Keratinocyte (primary cell): ENCODE measurements at places on chromosomes 12 and 14. TPM values are rescaled to one million over a fixed set of nuclear protein-coding genes. Genes with fewer than 3 reads are reported as not detected.

DNA sequence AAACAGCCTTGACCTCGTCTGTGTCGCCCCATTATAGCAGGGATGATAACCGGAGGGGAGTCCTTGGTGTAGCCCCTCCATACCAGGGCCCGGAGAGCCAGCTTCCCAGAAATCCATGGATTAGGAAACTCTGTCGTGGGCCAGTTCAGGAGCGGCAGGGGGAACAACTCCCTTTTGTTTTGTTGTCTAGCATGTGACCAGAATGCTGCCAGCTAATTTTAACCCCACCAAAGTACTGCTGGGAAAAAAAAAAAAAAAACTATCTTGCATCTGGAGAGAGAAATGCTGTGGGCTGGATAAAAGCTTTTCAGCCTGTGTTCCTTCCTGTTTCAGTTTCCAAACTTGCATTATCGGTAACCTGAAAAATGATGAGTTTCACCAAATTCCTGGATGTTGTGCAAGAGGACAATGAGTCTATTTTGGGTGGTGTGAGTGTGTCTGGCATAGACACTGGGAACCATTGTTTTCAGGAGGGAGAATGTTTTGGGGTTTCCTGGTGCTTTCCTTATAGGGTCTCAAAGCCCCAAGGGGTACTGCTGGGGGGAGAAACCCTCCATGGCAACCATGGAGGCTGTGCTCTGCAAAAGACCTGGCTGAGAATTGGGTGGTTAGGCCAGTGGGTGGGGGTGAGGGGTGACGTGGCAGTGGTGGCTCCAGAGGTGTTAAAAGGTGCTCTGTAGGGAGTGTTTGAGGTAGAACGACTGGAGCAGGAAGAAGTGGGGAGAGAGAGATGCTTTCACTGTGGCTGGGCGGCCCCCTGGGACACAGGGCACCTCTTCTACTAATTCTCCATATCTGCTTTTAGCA is 14.9 kb upstream of the IRF2BPL start:
- no peaks in the 10 kb centered on the region for H3K27me3 ChIP-seq
- peaks cover 84% of the 10 kb centered on the region for H3K4me1 ChIP-seq
- H3K36me3 ChIP-seq: no peaks in the 10 kb centered on the region
- DNase-seq: no peak
- H3K4me3 ChIP-seq: no peak overlapping the region

GRCh38 chr12:12378616-12379015 is 21.7 kb downstream of the BORCS5 start:
- no peaks in the 10 kb centered on the region for H3K27me3 ChIP-seq
- H3K27ac ChIP-seq: no peak overlapping the region
- no peak for DNase-seq
- no peaks in the 10 kb centered on the region for H3K4me1 ChIP-seq
- H3K36me3 ChIP-seq: no peaks in the 10 kb centered on the region

Gene PCK2
- polyA plus RNA-seq: 16.6 to 22.9 TPM (median 19.1 TPM) in 3 replicates

GRCh38 chr14:71632440-71632946 is 299.7 kb upstream of the RGS6 start:
- no peak overlapping the region for H3K27ac ChIP-seq
- no peaks in the 10 kb centered on the region for H3K27me3 ChIP-seq
- no peaks in the 10 kb centered on the region for H3K4me1 ChIP-seq
- DNase-seq: no peak
- H3K36me3 ChIP-seq: no peaks in the 10 kb centered on the region

DNA sequence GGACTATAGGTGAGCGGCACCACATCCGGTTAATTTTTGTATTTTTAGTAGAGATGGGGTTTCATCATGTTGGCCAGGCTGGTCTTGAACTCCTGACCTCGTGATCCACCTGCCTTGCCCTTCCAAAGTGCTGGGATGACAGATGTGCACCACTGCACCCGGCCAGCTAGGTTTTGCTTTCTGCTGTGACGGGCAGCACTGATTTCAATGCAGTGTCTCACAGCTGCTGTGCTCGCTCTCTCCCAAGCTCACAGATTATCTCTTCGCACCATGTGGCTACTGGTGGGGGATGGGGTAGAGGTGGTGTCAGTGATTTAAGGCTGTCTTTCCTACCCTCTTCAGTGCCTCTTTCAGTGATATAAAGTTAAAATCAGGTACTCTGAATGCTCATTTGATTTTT is 909.1 kb downstream of the TRHDE start:
- H3K27me3 ChIP-seq: no peaks in the 10 kb centered on the region
- no peak for DNase-seq
- no peaks in the 10 kb centered on the region for H3K36me3 ChIP-seq
- H3K4me3 ChIP-seq: no peak overlapping the region

DNA sequence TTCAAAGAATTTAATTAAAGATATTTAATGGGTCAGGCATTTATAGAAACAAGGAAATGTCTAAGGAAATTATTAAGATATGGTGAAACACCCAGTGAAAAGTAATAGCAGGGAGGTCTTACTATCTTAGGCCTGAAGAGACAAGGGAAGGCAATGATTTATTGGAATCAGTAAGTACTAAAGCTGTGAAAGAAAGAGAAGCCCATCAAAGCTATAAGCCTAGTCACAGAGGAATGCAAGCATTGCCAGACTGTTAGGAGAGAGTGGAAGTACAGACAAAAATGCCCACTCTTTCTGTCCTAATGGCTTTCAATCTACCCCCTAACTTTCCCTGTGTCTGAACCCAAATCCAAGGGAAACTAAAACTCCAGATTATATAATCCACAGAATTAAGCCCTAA is 69.2 kb upstream of the PIK3C2G start:
- no peak overlapping the region for H3K4me3 ChIP-seq
- no peaks in the 10 kb centered on the region for H3K36me3 ChIP-seq
- no peaks in the 10 kb centered on the region for H3K27me3 ChIP-seq

DNA sequence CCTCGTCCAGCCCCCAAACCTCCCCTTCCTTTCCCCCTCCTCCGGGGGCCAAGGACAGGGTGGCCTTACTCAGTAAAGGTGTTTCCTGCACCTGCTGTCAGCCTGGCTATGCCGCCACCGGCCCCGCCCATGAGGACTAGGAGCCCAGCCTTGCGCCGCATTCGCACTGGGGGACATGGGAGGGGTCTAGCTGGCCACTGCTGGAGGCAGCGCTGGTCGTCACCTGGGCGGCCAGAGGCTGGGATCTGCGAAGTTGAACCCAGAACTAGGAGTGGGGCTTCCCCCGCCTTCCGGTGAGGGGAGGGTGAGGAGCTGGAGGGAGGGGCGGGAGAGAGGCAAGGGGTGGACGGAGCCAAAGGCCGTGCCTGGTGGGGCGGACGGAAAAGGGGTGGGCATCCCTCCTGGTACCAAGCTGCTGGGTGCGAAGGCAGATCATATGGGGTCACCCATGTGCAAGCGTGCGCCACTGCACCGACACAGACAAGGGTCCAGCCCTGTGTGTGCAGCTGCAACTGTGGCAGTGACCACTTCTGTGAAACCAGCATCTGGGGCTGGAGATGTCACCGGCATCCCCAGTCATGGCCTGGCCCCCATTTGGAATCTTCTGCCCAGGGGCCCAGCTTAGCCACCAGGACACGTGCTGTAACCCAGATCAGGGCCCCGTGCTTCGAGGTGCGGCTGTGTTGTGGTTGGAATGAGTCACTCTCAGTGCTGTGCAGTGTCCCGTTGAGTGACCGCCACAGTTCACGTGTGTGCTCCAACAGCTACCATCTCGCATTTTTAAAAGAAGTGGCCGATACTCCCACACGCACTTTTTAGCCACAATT is 8.5 kb downstream of the AMN start:
- peaks cover 20% of the 10 kb centered on the region for H3K27me3 ChIP-seq
- peaks cover 19% of the 10 kb centered on the region for H3K4me1 ChIP-seq
- DNase-seq: no peak
- H3K27ac ChIP-seq: no peak overlapping the region
- H3K4me3 ChIP-seq: no peak overlapping the region
- peaks cover 4% of the 10 kb centered on the region for H3K36me3 ChIP-seq

- no peaks in the 10 kb centered on the region for H3K27me3 ChIP-seq
- H3K27ac ChIP-seq: no peak overlapping the region
- peaks cover 18% of the 10 kb centered on the region for H3K4me1 ChIP-seq
- DNase-seq: no peak
- peaks cover 14% of the 10 kb centered on the region for H3K36me3 ChIP-seq
Observed at GRCh38 chr12:124418791-124419190, 123.9 kb downstream of the RFLNA start.

Gene GRIN2B
- polyA plus RNA-seq: under 0.01 TPM in 1 of 3 replicates, not detected in the others

- no peak for DNase-seq
- no peak overlapping the region for H3K4me3 ChIP-seq
- H3K4me1 ChIP-seq: no peaks in the 10 kb centered on the region
- no peaks in the 10 kb centered on the region for H3K36me3 ChIP-seq
Observed at GRCh38 chr12:40058721-40059190, 47.1 kb downstream of the SLC2A13 start.

DNA sequence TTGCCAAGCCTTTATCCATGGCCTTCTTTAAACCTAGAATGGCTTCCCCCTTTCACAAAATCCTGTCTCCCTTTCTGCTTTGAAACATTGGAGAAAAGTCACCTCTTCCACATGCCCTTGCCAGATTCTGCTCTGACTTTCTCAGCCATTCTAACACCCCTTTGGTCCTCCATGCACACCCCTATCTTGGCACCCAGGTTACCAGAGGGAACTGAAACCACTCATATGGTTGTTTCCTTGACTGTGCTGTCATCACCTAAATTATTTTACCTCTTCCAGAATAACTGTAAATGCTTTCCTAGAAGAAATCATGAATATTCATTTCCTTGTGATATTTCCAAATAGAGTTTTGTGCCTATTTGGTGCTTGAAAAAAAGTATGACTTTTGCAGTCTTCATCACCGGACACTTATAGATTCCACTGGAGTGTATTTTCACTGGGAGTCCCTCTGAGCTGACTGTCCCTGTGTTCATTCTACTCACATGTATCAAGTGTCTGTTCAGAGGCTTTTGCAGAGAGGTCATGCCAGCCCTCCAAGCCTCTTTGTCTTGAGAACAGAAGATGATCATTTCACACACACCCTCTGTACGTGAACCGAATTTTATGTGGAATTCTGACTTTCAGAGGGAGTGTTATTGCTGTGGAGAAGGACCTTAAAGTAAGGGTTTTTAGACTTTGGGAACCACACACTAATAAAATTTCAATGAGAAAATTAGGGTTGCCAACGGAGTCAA is 74.1 kb downstream of the PLXNC1 start:
- DNase-seq: no peak
- H3K4me1 ChIP-seq: no peaks in the 10 kb centered on the region
- no peak overlapping the region for H3K4me3 ChIP-seq
- no peak overlapping the region for H3K27ac ChIP-seq
- H3K27me3 ChIP-seq: peaks cover 3% of the 10 kb centered on the region

Gene ANAPC5
- polyA plus RNA-seq: 109 to 141 TPM (median 115 TPM) in 3 replicates

DNA sequence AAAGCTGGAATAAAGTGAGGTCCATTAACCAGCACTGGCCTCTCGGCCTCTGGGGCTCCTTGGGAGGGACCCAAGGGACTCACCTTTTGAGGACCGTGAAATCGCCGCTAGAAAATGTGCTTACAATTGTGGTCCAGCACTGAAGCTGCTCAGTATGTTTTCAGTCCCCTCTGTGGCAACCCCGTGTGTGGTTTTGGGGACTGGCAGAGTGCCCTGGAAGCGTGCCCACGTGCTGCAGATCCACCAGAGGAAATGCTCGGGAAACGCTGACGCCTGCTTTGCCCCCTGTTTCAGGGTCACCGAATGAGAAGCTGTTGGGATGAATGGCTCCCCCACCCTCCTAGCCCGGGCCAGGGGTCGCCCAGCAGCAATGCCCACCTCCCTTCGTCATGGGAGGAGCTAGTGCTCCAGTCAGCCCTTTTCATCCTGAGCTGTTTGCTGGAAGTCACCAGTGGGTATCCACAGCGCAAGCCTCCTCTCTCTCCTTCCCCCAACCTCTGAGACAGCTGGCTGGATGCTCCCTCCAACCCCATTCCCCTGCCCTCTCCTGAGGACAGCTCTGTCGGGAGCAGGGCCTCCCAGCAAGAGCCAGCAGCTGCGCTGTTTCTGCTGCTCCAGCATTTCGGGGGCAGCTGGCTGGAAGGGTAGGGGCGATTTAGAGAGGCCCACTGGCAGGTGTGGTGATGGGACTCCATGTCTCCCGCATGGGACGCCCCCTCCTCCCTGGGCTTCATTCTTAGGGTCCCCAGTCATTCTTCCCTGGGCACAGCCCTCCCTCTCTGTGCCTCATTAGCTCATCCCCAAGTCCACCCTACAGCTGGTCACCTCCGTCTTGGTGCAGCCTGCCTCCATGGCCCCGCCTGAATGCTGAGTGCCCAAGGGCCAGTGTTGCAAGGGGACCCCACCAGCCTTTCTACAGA is 33.2 kb upstream of the PPP1R13B start:
- H3K36me3 ChIP-seq: no peaks in the 10 kb centered on the region
- peaks cover 14% of the 10 kb centered on the region for H3K27me3 ChIP-seq

Gene FAR2
- 6.2 to 9.2 TPM (median 6.3 TPM) in 3 replicates for polyA plus RNA-seq

DNA sequence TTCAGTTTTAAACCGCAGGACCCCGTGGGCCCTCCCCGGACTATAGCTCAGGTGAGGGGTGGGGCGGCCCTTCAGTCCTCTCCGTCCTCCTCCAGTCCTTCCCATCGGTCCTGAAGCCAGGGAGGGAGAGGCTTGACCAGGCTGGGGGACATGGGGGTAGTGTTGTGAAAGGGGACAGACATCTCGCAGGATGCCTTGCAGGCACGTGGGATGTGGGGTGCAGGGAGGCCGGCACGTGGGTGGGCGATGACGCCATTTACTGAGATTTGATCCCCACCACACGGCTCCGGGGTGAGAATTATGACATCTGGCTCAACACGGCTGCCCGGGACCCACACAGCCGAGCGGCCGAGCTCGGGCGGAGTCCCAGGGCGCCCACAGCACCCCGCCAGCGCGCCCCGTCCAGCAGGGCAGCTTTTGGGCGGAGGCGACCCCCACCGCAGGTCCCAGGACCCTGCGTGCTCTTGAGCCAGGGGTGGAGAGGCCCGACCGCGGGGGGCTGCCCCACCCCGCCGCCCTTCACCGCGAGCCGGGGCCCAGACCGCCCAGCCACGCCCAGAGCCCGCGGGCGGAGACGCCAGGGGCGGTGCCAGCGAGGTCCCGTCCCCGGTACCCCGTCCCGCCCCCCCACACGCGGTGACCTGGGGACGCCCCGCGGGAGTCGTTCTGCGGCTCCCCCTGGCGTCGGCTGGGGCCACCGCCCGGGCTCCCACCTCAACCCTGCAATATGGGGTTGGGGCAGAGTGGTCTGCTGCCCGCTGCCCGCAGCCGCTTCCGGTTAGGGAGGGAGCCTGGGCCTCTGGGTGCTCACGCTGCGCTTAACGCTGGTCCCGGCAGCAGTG is 3.3 kb upstream of the EXOC3L4 start:
- H3K27me3 ChIP-seq: peaks cover 15% of the 10 kb centered on the region
- DNase-seq: no peak
- H3K4me3 ChIP-seq: no peak overlapping the region
- H3K36me3 ChIP-seq: no peaks in the 10 kb centered on the region

DNA sequence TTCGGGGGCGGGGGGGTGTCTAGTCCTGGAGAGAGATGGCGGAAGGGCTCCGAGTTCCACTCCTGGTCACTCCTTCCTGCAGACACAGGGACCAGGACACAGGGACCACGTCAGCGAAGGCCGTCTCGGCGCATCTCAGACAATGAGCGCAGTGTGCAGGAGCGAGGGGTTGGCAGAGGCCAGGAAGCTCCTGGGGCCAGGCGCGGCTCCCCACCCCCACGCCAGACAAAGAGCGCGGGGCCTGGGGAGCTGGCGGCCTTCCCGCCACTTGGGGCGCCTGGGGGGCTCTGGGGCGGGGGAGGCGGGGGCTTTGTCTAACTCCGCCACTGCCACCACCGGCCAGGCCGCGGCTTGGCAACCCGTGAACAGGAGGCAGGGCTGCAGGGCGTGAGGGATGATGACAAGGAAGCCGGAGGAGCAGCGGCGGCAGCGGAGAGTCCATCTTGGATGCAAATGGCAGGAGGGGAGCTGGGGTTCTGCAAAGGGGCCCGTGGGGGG is 2.2 kb downstream of the CDK2AP1 start:
- peaks cover 20% of the 10 kb centered on the region for H3K36me3 ChIP-seq
- H3K27ac ChIP-seq: no peak overlapping the region
- no peaks in the 10 kb centered on the region for H3K27me3 ChIP-seq
- no peak for DNase-seq
- peak overlapping the region; percentile 89 for H3K4me3 ChIP-seq
- peaks cover 11% of the 10 kb centered on the region for H3K4me1 ChIP-seq

Gene BIN2
- polyA plus RNA-seq: 0.04 TPM in 1 of 3 replicates, not detected in the others
